ENCODE measurements at places on chromosomes 3 and 15.

DNA sequence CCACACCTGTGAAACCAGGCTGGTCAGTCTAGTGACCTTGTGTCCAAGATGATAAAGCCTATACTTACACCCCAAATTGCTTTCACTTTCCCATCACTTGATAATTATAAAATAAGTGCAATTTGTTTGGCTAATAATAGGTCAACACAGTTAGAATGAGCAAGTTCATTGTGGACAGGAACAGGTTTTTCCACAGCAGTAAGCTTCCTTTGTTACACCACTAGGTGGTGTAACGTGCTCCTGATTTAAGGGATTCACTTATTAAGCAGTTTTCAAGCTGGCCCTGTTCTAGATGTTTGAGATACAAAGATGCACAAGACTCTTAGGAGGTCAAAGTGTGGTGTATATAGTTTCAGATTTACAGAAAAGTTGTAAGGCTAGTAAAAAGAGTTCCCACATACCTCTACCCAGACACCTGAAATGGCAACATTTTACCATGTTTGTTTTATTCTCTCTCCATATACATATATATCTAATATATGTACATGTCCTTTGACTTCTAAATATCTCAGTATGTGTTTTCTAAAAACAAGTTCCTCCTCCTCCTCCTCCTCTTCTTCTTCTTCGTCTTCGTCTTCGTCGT is 6.8 kb upstream of the MFSD1 start:
- no peak for DNase-seq

DNA sequence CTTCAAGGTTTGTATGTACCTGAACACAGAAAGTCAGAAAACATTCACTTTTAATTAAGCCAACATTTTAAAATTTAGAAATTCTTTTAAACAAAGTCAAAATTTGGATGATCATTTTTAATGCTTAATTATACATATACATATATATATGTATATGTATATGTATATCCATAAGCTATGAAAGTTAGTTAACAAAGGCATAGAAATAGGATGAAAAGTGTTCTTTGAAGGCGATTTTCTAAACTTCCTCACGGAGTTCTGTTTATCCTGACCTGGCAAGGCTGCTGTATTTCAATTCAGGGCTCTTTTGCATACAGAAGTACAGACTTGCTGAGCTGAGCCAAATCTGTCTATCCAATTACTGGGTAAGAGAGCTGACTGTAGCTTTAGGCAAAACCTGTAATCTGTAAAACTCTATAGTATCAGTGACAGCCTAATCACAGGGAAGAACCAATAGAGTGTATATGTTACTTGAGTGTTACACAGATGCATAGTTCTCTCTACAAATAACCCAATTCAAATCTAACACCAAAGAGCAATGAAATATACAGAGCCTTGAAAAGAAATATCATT is 32.1 kb upstream of the THRB start:
- no peak for DNase-seq

DNA sequence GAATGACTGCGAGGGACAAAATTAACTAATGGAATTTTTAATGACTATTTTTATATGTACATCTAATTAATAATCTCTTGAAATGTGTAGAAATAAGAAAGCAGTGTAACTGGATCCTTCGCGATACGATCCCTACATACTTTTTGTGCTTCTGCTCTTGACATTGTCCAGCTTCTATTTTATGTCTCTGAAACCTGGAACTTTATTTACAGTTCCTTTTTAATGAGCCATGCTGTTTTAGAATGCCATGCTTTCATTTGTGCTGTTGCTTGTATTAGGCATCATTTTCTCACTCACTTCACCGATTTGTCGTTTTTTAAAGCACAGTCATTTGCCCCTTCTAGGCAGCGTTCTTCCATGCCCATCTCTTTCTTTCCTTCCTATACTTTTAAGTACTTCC is 301.3 kb downstream of the EDEM1 start:
- DNase-seq: no peak

DNA sequence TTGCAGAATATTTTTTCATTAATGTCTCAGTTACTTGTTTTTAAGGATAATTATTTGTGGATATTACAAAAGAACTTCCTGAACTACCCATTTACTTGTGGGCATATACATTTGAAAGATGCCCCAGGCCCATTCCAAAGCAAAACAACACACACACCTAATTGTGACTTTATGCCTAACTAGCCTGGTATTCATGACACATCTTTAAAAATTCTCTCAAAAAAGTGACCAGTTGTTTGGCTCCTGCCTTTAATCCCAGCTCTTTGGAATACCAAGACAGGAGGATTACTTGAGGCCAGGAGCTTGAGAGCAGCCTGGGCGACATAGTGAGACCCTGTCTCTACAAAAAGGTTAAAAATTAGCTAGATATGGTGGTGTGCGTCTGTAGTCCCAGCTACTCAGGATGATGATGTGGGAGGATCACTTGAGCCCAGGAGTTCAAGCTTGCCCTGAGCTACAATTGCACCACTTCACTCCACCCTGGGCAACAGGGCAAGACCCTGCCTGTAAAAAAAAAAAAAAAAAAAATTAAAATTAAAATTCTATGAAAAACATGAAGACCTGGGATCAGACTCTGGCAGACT is 51.7 kb upstream of the SLC4A7 start:
- no peak for DNase-seq

- no peak for DNase-seq
These were observed 8.2 kb downstream of the ZNF106 start for GRCh38 chr15:42482701-42483100.

GRCh38 chr3:8617921-8618320 is 26.7 kb downstream of the SSUH2 start:
- DNase-seq: no peak

- no peak for DNase-seq
These were observed 26.8 kb upstream of the PPP4R2 start for GRCh38 chr3:72969766-72970165.

DNA sequence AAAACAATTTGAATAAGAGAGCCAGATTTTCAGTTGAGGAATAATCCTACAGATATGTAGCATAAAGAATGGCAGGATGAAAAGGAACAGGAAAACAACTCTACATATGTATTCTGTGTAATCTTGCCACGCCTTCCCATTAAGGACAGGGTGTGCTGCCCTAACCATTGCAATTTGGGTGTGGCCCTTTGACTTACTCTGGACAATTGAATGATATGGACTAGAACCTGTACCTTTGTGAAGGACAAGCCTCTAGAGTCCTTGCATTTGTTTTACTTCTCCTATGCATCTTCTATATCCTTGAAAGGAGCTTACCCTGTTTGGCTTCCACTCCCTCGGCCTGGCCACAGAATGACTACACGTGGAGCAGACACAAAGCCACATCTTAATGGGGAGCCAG is 1261.6 kb upstream of the GBE1 start:
- no peak for DNase-seq

- DNase-seq: no peak
These were observed 49.3 kb upstream of the KCNMB2 start for GRCh38 chr3:178486903-178487302.

- DNase-seq: no peak
These were observed 44.6 kb downstream of the FMN1 start for GRCh38 chr15:33149919-33150318.

DNA sequence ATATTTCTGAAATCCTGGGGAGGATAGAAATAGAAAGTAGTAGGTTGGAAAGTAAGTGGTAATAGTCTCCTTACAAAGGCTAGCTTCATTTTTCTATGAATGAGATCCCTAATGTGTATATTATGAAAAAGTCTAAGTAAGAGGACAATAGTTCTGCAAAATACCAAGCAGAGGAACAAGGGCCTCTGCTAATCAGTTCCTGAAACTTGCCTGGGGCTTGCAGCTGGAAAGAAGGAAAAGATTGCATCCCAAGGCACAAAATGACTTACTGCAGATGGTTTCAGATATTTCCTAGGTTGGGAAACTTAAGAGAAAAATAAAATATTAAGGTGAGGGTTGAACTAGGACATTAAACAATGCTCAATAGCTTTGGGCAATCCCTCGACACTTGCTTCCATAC is 293.6 kb downstream of the GAP43 start:
- DNase-seq: no peak

- DNase-seq: no peak
These were observed 97.1 kb downstream of the STRIT1 start for GRCh38 chr3:155196131-155197021.

GRCh38 chr15:45616901-45617323 is 17.9 kb upstream of the SQOR start:
- no peak for DNase-seq

DNA sequence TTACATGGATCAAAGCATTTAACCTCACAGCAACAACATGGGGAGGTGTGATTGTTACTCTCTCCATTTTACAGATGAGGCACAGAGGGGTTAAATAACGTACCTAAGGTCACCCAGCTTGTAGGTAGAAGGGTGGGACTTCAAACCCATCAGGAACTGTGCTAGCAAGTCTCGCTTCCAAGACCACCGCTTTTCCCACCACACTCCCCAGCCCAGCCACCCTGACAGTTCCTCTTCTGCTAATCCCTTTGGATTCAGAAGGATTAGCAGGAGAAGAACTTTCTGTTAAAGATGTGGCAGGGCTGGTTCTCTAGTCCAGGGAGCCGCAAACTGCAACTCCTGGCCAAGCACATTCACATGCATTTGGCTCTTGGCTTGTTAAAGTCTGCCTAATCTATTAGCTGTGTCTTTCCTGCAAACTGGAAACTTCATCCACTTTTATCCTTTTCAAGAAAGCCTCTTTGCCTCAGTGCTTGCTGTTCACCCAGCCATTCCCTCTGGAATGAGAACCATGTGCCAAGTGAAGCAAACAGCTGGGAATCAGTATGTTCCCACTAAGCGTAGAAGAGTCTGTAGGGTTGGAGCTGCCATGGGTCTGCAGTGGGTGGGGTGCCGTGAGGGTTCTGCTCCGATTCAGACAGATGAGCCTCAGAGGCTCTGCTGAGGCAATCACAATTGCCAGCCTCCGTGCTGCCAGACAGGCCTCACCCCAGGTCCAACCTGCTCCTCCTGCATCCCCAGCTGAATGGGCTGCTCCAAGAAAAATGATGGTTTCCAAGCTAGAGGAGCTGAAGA is 44.6 kb downstream of the POMGNT2 start:
- DNase-seq: no peak

DNA sequence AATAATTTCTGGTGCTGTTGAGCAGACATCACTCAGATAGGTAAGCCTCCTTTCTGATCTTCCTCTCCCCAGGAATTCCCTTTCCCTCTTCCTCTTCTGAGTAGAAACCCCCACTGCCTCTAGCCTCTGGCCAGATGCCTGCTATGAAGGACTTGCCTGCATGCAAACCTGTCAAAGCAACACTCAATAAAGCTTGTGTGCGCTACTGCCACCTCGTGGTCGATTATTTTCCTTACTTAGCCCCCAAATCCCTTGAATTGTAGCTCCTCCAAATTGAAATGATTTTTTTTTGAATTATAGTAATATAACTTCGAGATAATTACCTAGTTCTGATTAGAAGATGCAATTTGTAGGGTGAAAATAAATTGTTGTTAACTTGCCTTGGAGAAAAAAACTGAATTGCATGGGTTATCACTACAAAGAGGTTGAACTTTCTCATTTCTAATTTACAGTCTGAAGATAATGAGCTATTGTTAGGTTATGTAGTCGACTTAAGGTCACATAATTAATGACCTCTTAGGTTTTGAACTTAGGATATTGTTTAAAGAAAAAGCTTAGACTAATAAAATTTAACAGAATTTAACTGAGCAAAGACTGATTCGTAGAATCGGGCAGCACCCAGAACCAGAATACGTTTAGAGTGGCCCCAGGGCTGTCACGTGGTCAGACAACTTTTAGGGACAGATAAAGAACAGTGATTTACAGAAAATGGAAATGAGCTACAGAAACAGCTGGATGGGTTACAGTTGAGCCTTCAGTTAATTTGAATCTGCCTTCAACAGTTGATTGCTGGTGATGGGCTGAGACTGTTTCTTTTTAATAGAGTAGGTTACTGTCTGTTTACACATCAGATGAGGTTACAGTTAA is 269.3 kb downstream of the ARPP21 start:
- DNase-seq: no peak

- no peak for DNase-seq
These were observed 375 bp upstream of the MYZAP start for GRCh38 chr15:57591237-57591821.

GRCh38 chr3:125280668-125281361 is 68.3 kb upstream of the SLC12A8 start:
- no peak for DNase-seq

- DNase-seq: no peak
These were observed 39.0 kb downstream of the LRTM1 start for GRCh38 chr3:54888873-54889272.

- no peak for DNase-seq
These were observed 9.1 kb downstream of the VPS13C start for GRCh38 chr15:62051166-62051565.

- DNase-seq: no peak
These were observed 822 bp downstream of the MRPL3 start for GRCh38 chr3:131501949-131502348.

GRCh38 chr15:48625126-48625525 is 20.4 kb downstream of the FBN1 start:
- DNase-seq: no peak

- DNase-seq: no peak
These were observed 119.5 kb upstream of the PRICKLE2 start for GRCh38 chr3:64344721-64345207.

GRCh38 chr3:36461597-36461996 is 81.3 kb downstream of the STAC start:
- no peak for DNase-seq

- no peak for DNase-seq
These were observed 349.4 kb upstream of the TPRG1 start for GRCh38 chr3:188822411-188822810.

GRCh38 chr3:183008303-183008702 is 28.0 kb upstream of the DCUN1D1 start:
- DNase-seq: no peak

- DNase-seq: no peak
These were observed 47.0 kb upstream of the FSTL1 start for GRCh38 chr3:120497818-120498217.

- no peak for DNase-seq
These were observed 110.8 kb downstream of the ADCY5 start for GRCh38 chr3:123337948-123338619.

DNA sequence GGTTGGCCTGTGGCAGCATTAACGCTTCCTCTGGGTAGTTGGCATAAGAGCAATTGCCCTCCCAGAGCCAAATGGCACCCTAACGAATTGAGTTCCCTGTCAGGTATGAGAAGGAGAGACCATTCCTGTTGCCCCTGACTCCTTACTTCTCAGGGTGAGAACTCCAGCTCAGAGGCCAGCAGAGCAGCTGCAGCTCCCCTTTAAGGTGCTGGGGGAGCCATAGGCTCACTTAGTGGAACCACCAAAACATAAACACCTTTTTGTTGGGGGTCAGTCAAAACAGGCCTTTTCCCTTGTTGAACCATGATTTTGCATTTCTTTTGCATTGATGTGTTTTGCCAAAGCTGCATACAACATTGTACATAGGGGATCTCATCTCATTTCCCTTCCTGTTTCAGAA is 28.1 kb upstream of the LHFPL4 start:
- DNase-seq: no peak
